Smooth muscle cell of the pulmonary artery (primary cell): ENCODE measurements at places on chromosomes 16 and 17. TPM values are rescaled to one million over a fixed set of nuclear protein-coding genes. Genes with fewer than 3 reads are reported as not detected.

Gene NEUROD2
- not detected in 2 replicates for total RNA-seq

Gene UQCRC2
- total RNA-seq, result 143 and 156 TPM in 2 replicates

Gene EFCAB13
- 5.1 and 5.3 TPM in 2 replicates for total RNA-seq

Gene XAF1
- total RNA-seq, result 20.0 and 37.0 TPM in 2 replicates

Gene RAP1GAP2
- 1.2 TPM in 2 replicates for total RNA-seq

Gene PERCC1
- total RNA-seq, result not detected in 2 replicates

Gene KRTAP1-3
- total RNA-seq, result not detected in 2 replicates

Gene TBCD
- total RNA-seq, result 42.7 and 51.1 TPM in 2 replicates
